ENCODE measurements at places on chromosomes 1 and 21. TPM values are rescaled to one million over a fixed set of nuclear protein-coding genes. Genes with fewer than 3 reads are reported as not detected.
A peak's percentile ranks its signal among the peaks of the same experiment; 100 is the strongest.

Gene BRDT
- total RNA-seq, result not detected

Gene SEC16B
- not detected for total RNA-seq

Gene SDC3
- 44.1 TPM for total RNA-seq

Gene VASH2
- total RNA-seq, result 0.13 TPM

Gene KLHDC8A
- total RNA-seq, result 0.16 TPM

Gene RXRG
- total RNA-seq, result not detected

Gene DSTYK
- total RNA-seq, result 7.3 TPM

Gene SAMD13
- 0.56 TPM for total RNA-seq

Gene KCNC4
- total RNA-seq, result 2.0 TPM

Gene WNT2B
- total RNA-seq, result 0.04 TPM

DNA sequence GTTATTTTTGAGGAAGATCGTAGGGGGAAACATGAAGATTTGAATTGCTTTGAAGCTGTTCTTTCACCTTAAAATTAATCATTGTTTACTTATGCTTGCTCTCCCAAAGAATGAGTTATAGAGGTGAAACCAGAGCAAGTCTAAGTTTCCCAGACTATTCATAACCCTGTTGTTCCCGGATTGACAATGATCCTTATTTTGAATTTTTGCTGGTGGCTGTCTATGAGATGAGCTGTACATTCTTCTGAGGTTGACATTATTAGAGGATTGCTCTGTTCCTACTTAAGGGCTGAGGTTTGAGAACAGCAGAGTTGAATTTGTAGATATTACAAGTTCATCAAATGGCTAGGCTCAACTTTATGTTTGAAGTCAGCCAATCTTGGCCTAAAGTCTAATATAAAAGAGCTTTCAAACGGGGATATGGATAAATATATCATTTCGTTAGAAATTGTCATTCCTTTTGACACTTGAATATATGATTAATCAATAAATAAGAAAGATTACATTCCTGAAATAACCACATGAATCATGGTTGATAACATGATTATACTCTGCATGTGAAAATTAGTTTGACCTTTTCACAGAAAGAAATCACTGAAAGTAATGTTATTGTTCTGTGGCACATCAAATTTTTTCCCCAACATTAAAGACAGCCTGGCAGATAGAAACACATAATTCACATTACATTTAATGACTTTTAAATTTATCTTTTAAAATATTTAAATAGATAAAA is 19.1 kb upstream of the PDE4B start:
- no peak for DNase-seq

- DNase-seq, result no peak
Measured at GRCh38 chr1:161706482-161707347, at the start of gene FCRLA. Gene FCRLA (plus strand): TSS chr1:161707229. CDS start chr1:161707265, 36 bp downstream.

GRCh38 chr1:211174375-211174774 is 40.4 kb upstream of the KCNH1 start:
- no peak for DNase-seq

DNA sequence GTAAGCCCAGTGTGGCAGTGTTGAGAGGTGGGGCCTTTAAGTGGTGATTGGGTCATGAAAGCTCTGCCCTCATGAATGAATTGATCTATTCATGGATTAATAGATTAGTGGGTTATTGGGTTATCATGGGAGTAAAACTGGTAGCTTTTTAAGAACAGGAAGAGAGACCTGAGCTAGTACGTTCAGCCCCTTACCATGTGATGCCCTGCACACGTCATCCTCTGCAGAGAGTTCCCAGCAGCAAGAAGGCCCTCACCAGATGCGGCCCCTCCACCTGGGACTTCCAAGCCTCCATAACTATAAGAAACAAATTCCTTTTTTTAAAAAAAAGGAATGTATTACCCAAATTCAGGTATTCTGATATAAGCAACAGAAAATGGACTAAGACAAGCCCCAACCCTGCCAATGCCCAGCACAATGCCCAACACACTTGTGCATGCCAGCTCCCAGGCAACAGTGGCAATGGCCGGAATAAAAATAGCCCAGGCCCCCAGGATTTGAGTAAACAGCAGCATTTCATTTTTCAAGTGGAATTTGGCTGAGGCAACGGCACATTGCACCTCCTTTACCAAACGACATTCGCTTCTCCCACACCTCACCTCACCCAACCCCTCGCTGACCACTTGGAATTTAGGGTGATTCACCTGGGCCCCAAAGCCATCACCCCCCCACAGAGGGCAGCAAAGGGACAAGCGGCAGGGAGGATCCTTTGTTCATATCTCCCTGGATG is 215.9 kb downstream of the TOMM20 start:
- DNase-seq, result no peak

DNA sequence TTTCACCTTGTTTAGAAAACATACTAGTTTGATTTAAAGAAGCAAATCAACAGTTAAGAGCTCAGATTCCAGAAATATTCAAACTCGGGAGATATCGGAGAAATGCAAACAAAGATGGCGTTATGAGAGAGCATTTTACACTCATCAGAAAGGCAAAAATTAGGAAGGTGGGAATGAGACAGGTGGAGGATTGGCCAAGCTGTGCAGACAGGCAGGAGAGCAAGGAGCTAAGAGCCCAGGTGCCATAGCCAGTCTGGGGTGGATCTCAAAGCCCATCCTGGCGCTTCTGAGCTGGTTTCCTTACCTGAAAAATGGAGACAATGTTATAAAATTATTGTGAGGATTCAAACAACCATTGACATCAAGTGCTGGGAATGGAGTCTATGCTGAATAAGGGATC is 19.6 kb upstream of the TARDBP start:
- DNase-seq, result no peak

DNA sequence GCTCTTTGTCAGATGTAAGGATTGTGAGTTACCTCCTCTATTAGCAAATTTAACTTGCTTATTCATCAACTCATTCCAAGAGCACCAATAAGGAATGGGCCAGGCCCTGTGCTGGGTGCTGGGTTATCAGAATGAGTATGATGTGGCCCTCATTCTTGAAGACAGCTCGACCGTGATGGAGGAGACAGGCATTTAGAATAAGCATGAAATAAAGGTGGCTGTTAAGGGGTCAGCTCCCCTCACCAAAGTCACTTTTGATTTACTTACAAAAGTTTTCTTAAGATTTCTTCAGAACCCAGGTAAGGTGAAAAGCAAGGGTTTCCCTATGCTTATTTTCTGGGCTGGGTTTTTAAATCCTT is 15.3 kb upstream of the PADI1 start:
- DNase-seq, result no peak

- DNase-seq, result no peak
Measured at GRCh38 chr1:71054281-71054731, 6.7 kb upstream of the PTGER3 start.

DNA sequence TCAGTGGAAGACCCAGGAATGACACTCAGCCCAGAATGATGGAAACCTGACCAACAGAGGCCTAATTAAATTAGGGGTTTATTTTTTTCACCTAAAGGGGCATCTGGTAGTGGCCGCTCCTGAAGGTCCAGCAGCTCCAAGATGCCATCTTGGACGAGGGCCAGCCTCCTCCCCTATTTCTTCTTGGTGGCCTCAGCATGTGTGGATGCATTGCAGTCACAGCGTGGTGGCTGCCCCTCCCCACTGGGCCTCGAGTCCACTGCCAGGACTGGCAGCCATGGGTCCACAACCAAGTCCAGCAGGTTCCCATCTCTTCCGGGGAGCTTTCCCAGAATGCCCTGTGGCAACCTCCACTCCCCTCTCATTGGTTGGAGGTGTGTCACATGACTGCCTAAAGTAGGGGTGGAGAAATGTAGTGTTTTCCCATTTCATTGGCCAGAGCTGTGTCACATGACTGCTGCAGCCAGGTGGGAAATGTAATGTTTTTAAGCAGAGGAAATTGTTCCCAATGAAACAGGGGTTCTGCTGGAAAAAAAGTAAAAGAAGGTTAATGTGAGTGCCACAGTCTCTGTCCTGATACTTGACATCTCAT is 628.2 kb downstream of the PTPRU start:
- peak; percentile 18 for DNase-seq

GRCh38 chr1:244218220-244218619 is 167.1 kb downstream of the ZBTB18 start:
- no peak for DNase-seq

- no peak for DNase-seq
Measured at GRCh38 chr1:216894494-216894893, 171.3 kb upstream of the ESRRG start.

- DNase-seq, result no peak
Measured at GRCh38 chr21:38477226-38477625, 21.1 kb downstream of the ERG start.

DNA sequence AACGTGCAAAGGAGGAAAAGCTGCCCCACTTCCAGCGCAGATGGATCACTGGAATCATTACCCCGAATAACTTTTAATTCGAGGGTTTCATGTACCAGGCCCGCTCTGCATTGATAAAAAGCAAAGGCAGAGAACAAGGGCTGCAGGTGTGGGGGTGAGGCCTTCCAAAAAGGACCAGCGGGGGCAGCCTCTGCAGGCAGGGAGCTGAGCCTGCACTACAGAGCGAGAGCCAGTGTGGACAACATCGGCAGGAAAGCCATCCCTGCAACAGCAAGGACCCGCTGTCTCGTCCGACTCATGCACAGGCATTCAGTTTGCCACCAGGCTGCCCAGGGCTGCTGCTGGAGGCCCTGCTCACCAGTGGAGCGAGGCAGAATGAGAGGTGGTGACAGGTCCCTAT is 27.1 kb upstream of the AJAP1 start:
- no peak for DNase-seq

DNA sequence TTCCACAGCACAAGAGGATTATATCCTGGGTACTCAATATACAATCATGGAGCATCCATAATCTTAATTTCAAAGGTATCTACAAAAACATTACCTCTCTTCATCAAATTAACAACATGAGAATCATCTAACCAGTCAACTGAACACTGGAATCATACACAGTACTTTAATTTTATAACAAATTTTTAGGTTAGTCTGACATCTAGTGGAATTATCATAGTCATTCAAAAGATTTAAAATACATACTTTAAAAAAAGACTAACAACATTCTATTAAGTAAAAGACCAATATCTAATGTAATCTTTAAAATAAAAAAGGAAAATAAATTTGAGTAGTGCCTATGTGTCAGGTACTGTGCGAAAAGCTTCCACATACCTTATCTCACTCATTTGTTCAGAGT is 16.8 kb upstream of the SH3GLB1 start:
- no peak for DNase-seq

DNA sequence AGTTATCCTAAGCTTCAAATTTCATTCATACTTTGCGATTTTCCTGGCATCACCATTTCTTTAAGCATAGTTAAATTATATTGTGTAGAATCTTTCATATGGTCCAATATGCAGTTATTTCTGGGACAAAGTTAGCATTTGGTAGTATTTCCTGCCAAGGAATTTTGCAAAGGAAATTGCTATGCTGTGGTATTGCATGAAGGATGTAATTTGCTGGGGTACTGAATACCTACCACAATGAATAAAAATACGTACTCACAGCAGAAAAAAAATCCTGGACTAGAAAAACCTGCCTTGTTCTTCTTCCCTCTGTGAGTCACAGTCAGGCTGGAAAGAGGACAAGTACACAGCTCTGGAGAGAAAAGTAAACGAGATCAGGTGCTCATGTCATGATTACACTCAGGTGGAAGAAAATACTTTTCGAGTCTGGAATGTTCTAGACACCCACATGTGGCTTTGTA is 241.2 kb downstream of the PTBP2 start:
- DNase-seq, result no peak

- DNase-seq, result no peak
Measured at GRCh38 chr1:108880850-108881249, 4.1 kb downstream of the GPSM2 start.

- no peak for DNase-seq
Measured at GRCh38 chr1:205262731-205263171, 35.0 kb downstream of the TMCC2 start.

DNA sequence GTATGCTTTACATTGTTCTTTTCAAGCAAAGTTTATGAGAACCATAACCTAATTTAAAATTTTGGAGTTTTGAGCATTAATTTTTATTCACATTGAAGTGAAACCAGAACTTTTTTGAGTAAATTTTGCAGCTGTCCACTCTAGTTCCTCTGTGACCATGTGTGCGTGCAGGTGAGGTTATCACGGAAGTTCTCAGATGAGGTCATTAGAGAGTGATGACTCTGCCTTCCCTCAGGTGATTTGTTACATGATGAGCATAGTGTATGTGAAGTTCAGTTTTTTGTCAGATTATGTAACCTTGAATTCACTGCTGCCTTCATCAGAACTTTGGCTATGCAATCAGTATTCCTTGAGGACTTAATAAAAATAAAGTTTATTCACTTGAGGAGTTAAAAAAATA is 828.2 kb downstream of the ADGRL2 start:
- no peak for DNase-seq

DNA sequence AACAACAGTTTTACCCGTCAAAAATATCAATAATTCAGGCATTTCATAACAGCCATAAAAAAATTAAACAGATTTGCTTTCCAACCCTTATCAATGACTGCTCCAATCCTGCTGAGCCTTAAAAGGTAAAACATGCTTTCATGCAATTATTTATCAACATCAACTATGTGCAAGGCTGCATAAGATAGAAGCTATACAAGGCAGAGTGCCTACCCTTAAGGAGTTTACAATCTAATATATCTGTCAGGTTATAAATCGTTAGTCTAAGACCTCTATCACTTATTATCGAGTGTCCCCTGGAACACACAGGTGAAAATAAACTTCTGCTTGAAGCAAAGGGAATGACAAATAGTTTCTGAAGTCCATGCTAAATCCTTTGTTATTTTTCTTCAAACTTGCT is 1.8 kb downstream of the ERRFI1 start:
- no peak for DNase-seq

DNA sequence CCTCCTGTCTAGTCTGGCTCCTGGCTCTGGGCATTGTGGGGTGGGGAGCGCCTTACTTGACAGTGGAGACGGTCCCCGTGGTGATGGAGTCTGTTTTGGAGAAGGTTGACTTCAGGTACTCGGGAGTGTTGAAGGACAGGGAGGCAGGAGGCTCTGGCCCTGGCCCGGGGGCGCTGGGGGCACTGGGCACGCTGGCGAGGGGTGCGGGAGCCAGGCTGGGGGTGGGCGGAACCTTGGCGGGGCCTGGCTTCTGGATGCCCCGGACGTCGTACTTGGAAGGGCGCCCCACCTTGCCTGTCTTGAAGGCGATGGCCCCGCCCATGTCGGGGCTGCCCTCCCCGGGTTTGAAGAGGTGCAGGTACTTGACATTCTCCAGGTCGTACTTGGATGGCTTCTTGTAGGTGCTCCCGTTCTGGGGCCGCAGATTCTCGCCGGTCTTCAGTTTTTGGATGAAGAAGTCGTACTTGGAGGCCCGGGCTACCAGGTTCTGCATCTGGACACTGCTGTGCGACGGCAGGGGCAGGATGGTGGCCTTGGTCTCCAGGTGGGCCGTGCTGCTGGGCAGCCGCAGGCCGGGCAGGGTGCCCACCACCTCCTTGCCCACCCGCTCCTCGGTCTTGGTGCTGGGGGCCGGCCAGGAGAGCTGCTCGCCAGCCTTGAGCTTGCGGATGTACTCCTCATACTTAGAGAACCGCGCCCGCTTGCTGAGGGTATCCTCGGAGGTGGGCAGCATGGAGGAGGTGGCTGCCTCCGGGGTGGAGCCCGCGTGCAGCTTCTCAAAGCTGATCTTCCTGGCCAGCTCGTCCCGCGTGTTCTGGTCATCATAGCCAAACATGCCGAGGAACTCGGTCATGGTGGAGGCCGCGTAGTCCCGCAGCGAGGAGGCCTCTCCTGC is 136.6 kb downstream of the CASZ1 start:
- no peak for DNase-seq
